NK-92 treated with Interleukin-12 subunit alpha and Interleukin-12 subunit beta, amount 100 ng/mL, for 24 hours (cell line): ENCODE measurements at places on chromosomes 11 and 22.

DNA sequence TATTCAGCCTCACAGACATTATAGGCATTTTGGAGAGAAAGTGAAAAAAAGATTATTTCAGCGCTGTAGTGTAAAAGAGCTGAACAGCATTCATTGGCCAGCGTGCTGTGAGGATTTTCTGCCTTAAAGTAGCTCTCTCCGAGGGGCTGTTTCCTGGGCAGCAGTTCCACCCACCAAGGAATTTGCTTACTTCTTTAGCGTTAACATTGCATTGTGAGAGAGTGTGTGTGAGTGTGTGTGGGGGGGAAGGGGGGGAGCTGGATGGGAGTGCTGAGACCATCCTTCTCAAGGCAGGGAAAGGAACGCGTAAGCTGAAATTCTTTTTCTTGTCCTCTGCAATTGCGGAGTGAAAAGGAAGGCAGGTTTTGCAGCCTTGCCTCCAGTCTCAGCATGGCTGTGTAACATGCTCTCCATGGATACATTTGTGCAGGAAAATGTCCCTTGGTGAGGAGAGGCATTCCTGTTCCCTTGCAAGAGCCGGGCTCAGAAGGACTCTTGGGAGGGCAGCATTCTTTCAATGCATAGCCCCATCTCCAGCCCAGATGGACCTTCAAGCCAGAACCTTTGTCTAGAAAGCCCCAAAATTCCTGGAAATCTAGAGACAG, 159.9 kb upstream of the NAV2 start:
- DNase-seq, result no peak

DNA sequence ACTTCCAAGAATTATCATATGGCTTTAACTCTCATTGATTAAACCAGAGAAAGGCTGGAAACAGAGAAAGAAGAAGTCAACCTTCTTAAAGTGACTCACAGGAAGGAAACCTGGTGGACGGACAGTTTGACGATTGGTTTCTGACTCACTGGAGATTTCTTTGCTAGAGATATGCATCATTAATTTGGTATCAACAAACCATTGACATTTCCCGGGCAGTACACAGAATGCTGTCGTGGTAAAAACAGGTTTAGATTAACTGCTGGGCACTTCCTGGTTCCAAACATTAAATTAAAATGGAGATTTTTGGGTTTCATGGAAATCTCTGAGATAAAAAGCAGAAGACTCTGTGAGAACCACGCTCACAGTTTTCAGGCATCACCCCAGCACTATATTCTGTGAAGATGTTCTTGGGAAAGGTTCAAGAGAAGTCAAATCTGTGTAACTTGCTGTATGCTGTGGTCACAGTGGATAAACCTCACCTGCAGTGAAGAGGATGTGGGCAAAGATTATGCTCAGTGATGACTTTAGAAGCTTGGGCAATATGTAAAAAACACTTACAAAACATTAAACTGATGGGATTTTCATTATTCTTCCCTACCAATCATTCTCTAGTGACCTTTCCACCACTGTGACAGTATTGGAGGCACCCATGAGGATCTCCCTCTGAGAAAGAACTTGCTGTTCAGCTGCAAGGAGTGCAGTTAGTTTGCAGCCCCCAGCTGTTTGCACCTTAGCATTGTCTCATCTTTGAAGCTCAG, 61.1 kb upstream of the CD44 start:
- peak; percentile 55 for DNase-seq

- no peak for DNase-seq
Measured at GRCh38 chr22:46854125-46854870, 91.8 kb downstream of the TBC1D22A start.

DNA sequence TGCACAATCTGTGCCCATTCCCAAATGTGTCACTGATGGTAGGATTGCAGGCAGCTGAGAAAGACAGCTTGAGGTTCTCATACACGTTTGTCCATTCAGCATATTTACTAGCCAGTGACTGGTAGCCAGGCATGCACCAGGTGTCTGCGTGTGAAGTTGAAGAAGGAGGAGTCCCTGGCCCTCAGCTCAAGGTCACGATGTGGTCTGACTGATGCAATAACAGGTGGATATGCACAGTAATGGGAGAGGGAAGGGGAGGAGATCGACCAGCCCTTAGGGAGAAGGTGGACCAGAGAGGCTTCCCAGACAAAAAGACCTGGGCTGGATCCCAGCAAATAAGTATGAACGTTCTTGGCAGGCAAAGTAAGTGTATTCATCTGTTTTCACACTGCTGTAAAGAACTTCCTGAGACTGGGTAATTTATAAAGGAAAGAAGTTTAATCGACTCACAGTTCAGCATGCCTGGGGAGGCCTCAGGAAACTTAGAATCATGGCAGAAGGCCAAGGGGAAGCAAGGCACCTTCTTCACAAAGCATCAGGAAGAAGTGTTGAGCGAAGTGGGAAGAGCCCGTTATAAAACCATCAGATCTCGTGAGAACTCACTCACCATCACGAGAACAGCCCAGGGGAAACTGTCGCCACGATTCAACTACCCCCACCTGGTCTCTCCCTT, 96.0 kb downstream of the MN1 start:
- no peak for DNase-seq

GRCh38 chr11:86996953-86997570, 40.7 kb upstream of the TMEM135 start:
- DNase-seq, result no peak

GRCh38 chr11:119144825-119145486, 3.9 kb upstream of the ABCG4 start:
- DNase-seq, result peak; percentile 20

DNA sequence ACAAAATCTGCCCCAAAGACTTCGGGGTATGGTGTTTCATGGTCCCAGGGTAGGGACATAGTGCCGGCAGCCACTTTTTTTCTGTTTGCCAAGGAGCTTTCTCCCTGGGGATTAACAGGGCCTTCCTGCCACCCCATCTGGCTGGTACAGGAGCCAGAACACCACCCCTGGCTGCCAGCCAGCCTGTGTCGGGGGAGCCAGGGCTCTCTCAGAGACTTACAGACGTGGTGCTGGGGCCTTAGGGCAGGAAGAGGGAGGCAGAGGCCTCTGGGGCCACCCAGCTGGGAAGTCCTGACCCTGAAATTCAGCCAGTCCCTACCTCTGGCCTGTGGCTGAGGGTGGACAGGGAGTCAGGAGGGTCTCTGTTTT, 52.4 kb upstream of the CDON start:
- no peak for DNase-seq

DNA sequence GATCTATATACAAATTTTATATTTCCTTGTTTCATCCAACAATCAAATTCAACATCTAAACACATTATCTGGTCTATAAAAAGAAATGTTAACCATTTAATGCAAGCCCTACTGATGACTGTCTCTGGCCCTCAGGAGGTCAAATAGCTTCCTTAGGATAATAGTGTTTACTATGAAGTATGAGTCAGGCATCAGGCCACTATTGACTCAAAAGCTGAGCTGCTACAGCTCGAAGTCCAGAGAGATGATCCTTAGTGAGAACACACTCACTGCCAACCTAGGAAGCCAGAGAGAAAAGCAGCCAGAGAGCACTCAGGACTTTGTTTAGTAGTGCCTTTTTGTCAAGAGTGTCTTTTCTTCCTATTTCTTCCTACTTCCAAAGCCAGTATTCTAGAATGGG, 171.8 kb downstream of the SOX6 start:
- DNase-seq, result no peak

DNA sequence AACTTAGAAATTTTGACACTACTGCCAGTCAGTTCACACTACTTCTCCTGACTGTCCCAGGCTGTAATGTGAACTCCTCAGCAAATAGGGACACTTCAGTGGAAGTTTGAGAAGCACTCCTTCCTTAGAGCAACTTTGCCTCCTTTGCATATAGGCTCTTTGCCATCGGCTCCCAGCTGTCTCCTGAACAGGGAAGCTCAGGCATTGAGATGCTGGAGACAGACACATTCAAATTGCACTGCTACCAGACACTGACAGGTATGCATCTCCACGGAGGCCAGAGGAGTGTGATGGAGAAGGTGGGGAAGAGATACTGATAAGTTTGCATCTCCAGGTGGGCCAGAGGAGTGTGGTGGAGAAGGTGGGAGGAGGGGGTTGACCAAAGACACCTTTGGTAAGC, 1.4 kb downstream of the TRAPPC4 start:
- no peak for DNase-seq

- DNase-seq, result no peak
Measured at GRCh38 chr22:30351226-30351625, 5.5 kb downstream of the SF3A1 start.

DNA sequence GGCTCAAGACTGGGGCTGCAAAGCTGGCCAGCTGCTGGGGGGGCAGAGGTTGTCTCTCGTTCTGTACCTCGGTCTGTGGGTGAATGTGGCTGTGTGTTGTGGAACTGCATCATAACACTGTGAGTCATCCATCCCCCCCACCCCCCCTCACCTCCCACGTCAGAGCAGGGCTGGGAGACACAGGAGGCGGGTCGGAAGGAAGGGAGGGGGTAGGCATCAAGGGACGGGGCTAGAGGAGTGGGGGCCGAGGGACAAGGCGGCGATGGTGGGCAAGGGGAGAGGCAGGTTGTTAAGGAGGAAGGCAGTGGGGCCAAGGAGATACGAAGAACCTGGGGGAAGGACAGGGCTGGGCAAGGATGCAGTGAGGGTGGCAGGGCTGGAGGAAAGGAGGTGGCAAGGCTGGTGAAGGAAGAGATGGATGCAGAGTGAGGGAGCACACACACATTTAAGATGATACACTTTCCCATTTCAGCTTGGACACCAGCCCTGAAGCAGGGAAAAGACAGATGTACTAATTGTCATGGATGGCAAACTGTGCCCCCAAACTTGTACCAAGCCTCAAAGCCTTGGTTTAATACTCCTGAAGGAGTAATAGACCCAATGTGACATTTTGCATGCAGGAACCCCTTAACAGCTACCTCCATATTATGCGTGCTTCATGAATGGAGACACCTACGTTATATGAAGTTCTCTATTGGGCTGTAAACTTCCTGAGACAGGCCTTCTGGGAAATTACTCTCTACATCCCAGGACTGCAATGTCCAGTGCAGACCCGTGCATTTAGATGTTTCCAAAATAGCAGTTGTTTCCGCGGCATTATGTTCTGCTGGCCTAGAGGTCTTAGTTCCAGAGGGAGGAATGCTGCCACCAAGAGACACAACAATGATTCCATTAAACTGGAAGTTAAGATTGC, at the start of gene YPEL4:
TSS of gene YPEL4 (minus strand) at position 87 of the 913 bp plus-strand sequence. CDS start 2,805 bp downstream, outside the sequence.
- peak; percentile 72 for DNase-seq

- DNase-seq, result no peak
Measured at GRCh38 chr11:128246810-128247594, 340.4 kb downstream of the ETS1 start.

DNA sequence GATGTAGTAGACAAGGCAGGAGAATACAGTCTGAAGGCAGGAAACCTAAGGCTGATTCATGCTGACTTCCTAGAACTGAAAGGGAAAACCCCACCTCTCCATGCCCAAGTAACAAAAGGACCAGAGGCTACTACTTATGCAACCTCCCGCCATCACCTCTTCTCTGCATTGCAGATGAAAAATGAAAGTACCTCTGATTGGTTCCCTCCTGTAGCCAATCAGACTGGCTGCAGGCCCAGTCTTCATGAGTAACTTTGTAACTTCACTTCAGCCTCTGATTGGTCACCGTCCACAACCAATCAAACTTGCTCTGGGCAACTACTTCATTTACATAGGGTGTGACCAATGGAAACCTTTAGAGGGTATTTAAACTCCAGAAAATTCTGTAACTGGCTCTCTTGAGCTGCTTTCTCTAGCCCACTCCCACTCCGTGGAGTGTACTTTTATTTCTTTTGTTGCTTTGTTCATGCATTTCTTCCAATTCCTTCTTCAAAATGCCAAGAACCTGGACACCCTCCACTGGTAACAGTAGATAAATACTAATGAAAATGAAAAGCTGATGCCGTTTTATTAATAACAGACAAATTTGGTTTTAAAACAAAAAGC, 5.2 kb upstream of the MAP6 start:
- DNase-seq, result peak; percentile 46

- no peak for DNase-seq
Measured at GRCh38 chr11:586376-587316, 10.4 kb downstream of the PHRF1 start.

- DNase-seq, result no peak
Measured at GRCh38 chr11:96054870-96055705, 131.2 kb upstream of the MTMR2 start.

- DNase-seq, result peak; percentile 53
Measured at GRCh38 chr11:69352715-69353319, 58.9 kb downstream of the MYEOV start.

DNA sequence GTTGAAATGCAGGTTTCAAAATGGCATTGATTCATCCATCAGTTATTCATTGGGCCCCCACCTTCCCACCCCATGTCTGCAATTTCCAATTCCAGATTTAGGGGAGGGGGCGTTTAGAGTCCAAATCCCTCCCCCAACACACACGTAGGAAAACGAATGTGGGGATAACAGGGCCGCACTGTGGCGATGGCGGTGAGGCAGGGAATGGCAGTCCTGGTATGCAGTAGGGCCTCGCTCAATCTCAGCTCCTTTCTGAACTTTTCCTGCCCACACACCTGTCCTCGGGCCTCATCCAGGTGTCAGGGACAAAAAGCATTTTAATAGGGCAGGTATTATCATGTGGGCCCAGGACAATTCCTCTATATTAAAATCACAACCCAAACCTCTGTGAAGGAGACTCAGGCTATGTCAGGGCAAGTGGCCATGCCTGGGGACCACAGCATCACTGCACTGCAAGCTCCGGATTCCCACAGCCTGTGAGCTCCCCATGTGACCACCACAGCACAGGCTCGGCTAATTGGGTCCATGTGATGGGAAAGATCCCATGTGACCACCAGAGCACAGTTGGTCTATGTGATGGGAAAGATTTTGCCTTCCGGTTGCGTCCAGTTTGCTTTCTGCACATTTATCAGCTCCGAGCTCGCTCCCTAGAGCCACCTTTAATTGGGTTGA, 44.5 kb downstream of the RTL6 start:
- no peak for DNase-seq

GRCh38 chr22:23071230-23072076, 1.1 kb downstream of the GNAZ start:
- DNase-seq, result no peak

- no peak for DNase-seq
Measured at GRCh38 chr11:6321961-6322362, 1.7 kb upstream of the CAVIN3 start.

DNA sequence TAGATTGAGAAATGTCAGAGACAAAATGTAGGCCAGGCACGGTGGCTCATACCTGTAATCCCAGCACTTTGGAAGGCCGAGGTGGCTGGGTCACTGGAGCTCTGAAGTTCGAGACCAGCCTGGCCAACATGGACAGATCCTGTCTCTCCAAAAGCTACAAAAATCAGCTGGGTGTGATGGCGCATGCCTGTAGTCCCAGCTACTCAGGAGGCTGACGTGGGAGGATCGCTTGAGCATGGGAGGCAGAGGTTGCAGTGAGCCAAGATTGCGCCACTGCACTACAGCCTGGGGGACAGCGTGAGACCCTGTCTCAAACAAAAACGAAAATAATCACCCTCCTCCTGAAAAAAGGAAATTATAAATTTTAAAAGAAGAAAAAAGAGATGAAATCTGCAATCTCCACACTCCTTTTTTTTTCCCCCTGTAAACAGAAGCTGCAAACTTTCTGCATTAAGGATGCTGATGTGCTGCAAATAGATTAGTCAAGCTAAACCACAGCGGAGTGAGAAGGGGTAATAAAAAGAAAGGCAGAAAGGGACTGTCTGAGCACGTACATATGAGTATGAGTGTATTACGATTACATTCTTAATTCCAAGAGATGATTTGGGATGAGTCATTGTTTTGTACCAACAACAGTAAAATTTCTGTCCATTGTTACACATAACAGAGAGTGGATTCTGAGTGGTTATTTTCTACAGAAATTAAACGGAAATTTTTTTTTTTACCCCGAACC, 87.3 kb downstream of the SIK3 start:
- no peak for DNase-seq
